Upper lobe of right lung (tissue), 1 donor: ENCODE measurements at places on chromosomes 7 and 10. TPM values are rescaled to one million over a fixed set of nuclear protein-coding genes. Genes with fewer than 3 reads are reported as not detected.

Gene CYTH3
- total RNA-seq = 27.5 TPM

Gene PTPN20
- total RNA-seq = 2.6 TPM

Gene DPYSL4
- total RNA-seq = 1.7 TPM

Gene UROS
- 34.2 TPM for total RNA-seq

Gene RPEL1
- total RNA-seq = not detected

GRCh38 chr7:64666663-64667050 is 724 bp downstream of the ZNF107 start:
- H3K36me3 ChIP-seq = peaks cover 5% of the 10 kb centered on the region
- peak overlapping the region; percentile 78 for H3K4me3 ChIP-seq
- peak overlapping the region; percentile 71 for H3K27ac ChIP-seq
- no peaks in the 10 kb centered on the region for H3K27me3 ChIP-seq
- DNase-seq = no peak
- H3K4me1 ChIP-seq = peaks cover 11% of the 10 kb centered on the region

- H3K4me1 ChIP-seq = no peaks in the 10 kb centered on the region
- DNase-seq = no peak
- no peaks in the 10 kb centered on the region for H3K27me3 ChIP-seq
- no peak overlapping the region for H3K27ac ChIP-seq
Observed at GRCh38 chr7:5077740-5078139, 32.1 kb downstream of the RBAK start.

DNA sequence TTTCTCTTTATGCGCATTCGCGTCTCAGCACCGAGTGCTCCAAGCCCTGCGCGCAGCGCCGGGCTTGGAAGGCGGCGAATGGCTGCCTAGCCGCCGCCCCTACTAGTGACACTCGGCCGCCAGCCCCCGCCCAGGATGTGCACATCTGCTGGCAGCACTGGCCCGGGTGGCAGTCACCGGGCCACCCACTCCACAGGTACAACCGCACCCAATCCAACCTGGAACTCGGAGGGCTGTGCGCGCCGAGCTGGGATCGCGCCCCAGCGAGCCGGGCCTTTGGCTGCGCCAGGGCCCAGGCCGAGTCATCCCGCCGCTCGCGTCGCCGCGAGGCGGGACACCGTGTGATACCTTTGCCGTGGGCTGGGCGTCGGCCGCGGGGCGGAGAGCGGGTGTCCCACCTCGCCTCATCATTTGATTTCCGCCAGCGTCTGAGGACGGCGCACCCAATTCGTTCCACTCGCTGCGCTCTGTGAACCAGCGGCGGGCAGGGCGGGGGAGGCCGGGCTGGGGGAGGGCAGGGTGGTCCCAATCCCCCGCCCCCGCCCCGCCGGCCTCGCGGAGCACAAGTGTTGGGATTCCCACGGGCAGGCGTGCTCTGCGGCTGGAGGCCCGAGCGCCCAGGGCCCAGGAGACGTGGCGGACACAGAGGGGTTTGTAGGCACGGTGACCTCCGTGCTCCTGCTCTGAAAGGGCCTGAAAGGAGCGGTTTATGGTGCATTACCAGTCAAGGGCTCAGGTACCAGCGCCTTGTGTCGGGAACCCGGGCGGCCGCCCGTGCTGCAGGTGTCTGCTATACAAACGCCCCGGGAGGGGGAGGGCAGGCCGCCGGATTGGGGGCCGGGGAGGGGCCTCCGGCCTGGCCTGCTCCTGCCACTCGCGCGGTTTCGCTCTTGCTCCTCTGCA is 17.8 kb upstream of the PTF1A start:
- H3K4me3 ChIP-seq = no peak overlapping the region
- H3K27me3 ChIP-seq = peaks cover 87% of the 10 kb centered on the region
- no peak for DNase-seq
- no peaks in the 10 kb centered on the region for H3K4me1 ChIP-seq

- H3K4me1 ChIP-seq = no peaks in the 10 kb centered on the region
- no peak overlapping the region for H3K4me3 ChIP-seq
- no peak for DNase-seq
- H3K36me3 ChIP-seq = no peaks in the 10 kb centered on the region
Observed at GRCh38 chr7:22826593-22826992, 3.9 kb upstream of the TOMM7 start.

DNA sequence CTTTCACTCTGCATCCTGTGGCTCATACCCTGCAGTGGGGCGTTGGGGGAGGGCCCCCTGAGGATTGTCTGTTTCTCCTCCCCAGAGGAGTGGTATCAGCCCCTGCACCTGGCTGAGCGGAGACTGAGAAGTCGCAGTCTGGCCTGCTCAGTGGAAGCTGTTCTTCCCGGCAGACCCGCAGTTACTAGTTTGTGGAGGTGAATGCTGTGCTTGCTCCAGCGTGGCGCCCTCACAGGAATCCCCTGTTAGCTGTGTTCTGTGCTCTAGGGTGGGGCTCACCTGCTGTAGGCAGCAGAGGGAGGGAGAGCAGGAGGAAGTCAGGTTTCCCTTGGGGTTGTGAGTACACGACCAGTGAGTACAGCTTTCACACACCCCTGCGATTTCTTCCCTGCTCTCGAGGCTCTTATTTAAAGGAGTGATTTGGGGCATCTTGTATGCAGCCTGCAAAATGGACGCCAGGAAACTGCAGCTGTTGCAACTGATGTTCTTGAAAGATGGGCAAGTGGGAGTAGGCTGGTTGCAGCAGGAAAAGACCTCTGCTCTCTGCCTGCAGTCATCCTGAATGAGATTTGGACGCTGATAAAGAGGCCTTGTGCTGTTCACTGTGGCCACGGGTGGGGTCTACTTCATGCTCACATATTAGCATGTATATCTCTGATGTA is 66.4 kb downstream of the HK1 start:
- H3K27me3 ChIP-seq = no peaks in the 10 kb centered on the region
- peaks cover 48% of the 10 kb centered on the region for H3K4me1 ChIP-seq
- H3K4me3 ChIP-seq = no peak overlapping the region
- DNase-seq = no peak
- peaks cover 19% of the 10 kb centered on the region for H3K36me3 ChIP-seq

DNA sequence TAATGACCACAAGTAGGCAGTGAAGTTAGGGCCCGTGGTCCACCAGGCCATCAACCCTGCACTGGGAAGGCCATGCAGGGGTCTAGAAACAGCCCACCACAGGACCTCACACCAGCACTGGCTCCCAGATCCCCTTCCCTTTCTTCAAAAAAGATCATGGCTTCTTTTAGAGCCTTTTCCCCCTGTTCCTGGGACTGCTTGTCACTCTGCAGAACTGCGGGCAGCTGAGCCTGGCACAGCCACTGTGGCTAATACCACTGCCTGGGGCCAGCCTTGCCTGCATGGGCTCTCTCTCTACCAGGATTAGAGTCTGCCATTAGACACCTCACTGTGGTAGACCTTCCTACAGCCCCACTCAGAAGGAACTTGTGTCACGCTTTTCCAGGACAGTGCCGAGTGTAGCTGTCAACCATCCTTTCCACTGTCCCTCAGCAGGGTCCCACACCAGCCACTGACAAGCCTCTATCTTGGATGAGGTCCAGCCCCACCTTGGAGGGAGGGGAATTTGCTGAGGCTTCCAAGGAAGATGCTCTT is 19.0 kb upstream of the C10orf90 start:
- H3K4me1 ChIP-seq = no peaks in the 10 kb centered on the region
- no peak for DNase-seq
- no peak overlapping the region for H3K27ac ChIP-seq
- no peak overlapping the region for H3K4me3 ChIP-seq

GRCh38 chr7:85125176-85125575 is 61.7 kb downstream of the SEMA3D start:
- no peak for DNase-seq
- H3K4me3 ChIP-seq = no peak overlapping the region
- H3K4me1 ChIP-seq = no peaks in the 10 kb centered on the region
- H3K27me3 ChIP-seq = no peaks in the 10 kb centered on the region

- no peaks in the 10 kb centered on the region for H3K27me3 ChIP-seq
- no peak for DNase-seq
- no peak overlapping the region for H3K4me3 ChIP-seq
- H3K36me3 ChIP-seq = no peaks in the 10 kb centered on the region
- no peak overlapping the region for H3K27ac ChIP-seq
- H3K4me1 ChIP-seq = peaks cover 7% of the 10 kb centered on the region
Observed at GRCh38 chr10:124592736-124593430, 131.3 kb downstream of the LHPP start.

DNA sequence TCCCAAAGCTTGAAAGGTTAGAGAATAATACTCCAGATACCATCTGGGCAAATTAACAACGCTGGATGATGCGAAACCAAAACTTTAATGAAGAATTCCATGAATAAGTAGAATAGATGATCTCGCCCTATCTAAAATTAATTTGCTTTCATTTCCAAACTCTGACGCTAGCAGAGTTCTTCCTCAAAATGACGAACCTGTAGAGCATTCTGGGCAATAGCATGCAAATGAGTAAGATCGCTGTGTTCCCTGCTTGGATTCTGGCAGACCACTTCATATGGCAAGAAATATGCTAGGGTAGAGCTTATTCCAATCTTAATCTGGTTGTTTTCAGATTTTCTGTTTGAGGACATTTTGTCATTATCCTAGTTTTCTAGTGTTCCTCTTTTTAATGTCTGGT is 36.1 kb upstream of the SMNDC1 start:
- H3K27ac ChIP-seq = no peak overlapping the region
- no peak overlapping the region for H3K4me3 ChIP-seq
- no peaks in the 10 kb centered on the region for H3K27me3 ChIP-seq
- no peaks in the 10 kb centered on the region for H3K36me3 ChIP-seq
- peaks cover 3% of the 10 kb centered on the region for H3K4me1 ChIP-seq
- DNase-seq = no peak

GRCh38 chr10:4982764-4983226 is 19.6 kb downstream of the AKR1C1 start:
- no peak for DNase-seq
- H3K27ac ChIP-seq = no peak overlapping the region
- peaks cover 10% of the 10 kb centered on the region for H3K4me1 ChIP-seq
- H3K4me3 ChIP-seq = no peak overlapping the region
